ENCODE measurements at places on chromosomes 4 and X.

DNA sequence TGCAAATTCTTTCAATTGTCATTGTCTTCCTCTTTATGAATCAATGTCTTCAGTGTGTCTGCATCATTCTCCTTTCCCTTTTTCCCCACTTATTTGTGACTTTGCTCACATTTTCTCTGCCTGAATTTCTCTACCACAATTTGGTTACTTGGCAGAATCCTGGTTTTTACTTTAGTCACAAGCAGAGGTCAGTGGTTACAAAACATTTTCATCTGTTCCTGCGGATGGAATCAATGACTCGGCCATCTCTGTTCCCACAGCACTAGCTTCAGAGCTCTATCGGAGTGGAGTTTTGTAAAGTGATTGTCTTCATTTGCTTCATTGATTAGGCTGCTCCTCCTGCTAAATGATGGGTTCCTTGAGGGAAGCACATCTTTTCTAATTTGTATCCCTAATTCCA lies 501.3 kb upstream of the AADAT start:
- no peak for DNase-seq

DNA sequence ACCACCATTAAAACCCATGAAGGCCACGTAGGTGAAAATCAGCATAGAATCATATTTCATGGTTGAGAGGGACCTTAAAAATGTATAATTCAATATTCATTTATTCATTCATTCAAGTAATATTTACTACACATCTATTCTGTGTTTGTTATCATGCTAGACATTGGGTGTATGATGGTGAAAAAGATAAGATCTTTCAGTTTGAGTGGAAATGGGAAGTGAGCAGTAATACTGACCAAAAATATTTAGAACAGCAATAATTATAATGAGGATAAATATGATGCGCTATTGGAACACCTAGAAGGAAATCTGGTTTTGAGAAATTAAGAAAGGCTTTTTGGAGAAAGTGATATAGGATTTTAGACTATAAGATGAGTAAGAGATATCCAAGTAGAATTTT lies 28.0 kb downstream of the DKK2 start:
- DNase-seq, result no peak

DNA sequence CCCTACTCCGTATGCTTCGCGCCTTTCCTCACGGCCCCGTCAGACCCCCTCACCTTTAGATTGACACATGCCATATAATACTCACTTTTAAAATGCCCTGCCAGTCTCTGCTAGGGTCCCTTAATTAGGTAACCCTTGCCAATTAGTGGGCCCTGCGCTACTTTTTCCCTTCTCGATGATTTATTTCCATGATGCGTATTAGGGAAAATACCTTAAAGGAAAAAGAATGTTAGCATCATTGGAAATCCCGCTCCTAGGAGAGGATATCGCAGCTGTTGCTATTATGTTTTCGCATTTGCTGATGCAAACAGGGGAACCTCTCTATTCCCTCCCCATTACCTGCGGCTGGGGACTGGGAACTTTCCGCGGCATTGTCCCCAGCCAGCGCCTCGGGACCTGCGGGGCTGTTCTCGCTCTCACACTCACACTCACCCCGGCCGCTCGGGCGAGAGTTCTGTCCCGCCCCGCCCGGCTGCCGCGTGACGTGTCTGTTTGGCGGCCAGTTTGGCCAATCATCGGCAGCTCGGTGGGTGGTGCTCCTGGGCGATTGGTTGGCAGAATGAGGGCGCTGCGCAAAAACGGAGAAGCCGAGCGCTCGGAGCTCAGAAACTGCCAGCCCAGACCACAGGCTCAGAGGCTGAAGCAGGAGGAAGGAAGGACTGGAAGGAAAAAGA lies at the start of gene PCDH10:
PCDH10 (plus strand) TSS at position 605 of the 674 bp plus-strand sequence. CDS start 847 bp downstream, outside the sequence.
- no peak for DNase-seq

- no peak for DNase-seq
These were observed 305.4 kb downstream of the ARAP2 start for GRCh38 chr4:35938936-35939335.

DNA sequence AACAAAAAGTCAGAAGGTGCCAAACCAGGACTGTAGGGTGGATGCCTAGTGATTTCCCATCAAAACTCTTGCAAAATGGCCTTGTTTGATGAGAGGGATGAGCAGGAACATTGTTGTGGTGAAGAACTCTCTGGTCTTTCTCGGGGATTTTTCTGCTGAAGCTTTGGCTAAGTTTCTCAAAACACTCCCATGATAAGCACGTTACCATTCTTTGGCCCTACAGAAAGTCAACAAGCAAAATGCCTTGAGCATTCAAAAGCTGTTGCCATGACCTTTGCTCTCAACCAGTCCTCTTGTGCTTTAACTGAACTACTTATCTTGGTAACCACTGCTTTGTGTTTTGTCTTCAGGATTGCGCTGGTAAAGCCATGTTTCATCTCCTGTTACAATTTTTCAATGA lies 3.0 kb upstream of the SEC31A start:
- no peak for DNase-seq

DNA sequence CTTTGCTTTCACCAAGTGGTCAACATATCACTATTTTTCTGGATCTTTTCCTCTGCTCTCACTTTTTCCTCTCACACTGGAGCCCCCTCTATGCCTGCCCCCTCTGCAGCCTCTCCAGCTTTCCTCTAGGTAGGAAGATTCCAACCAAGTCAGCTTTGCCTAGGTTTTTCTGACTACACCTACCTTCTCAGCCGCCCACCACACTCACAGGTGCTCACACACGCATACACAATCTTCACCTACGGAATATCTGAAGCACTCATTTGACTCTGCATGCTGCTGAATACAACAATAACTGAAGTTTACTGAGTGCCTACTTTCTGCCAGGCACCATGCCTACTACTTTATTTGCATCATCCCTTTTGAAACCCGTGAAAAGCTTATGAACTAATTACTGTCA lies 328.0 kb downstream of the PPP3CA start:
- no peak for DNase-seq

- DNase-seq, result no peak
These were observed 1.1 kb downstream of the NFXL1 start for GRCh38 chr4:47913330-47913729.

DNA sequence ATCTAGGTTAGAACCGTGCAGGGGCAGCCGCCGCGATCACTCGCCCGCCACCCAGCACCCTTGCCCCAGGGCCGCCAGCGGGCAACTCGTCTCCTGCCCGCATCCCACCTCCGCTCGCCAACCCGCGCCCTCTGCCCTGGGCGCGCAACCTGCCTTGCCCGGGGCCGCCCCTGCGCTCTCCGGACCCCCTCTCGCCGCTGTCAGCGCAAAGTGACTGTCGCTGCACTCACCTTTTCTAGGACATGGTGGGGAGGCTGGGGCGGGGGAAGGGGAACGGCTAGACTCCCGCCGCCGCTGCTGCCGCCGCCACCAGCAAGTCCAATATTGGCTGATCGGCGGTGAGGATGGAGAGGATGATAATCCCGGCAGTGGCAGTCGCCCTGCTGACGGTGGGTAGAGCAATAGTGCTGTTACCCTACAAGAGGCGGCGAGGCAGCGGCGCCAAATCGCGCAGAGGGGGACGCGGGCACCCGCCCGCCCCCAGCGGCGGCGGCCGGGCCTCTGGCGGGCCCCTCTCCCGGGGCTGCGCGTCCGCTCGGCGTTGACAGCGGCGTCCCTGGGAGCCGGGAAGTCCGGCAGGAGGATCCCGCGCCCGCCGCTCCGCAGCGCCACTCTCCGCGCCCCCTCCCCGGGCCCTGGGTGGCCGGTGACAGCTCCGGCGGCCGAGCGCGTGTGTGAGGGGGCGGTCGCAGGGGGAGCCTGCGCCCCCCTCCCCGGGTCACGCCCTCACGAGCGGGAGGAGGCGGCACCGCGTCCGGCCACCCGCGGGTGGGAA lies 2.3 kb upstream of the NR3C2 start:
- peak; percentile 20 for DNase-seq

DNA sequence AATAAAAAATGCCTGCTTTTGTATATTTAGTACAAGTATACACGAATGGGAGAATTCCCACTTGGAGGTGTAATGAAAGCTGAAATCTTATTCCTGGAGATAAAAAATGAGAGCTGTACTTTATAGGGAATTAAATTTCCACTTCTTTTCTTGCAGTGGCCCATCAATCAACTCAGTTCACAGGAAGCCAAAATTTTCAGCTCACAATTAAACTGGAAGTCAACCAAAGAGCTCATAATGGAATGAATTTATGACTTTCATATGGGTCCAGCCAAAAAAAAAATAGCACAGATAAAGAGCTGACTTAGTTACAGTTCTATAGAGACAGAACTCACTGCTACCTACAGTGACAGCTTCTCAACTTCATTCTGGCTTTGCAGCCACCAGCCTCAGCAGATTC lies 115.2 kb upstream of the TBC1D9 start:
- DNase-seq, result no peak

GRCh38 chr4:48665555-48666186 lies 114.4 kb downstream of the FRYL start:
- no peak for DNase-seq

DNA sequence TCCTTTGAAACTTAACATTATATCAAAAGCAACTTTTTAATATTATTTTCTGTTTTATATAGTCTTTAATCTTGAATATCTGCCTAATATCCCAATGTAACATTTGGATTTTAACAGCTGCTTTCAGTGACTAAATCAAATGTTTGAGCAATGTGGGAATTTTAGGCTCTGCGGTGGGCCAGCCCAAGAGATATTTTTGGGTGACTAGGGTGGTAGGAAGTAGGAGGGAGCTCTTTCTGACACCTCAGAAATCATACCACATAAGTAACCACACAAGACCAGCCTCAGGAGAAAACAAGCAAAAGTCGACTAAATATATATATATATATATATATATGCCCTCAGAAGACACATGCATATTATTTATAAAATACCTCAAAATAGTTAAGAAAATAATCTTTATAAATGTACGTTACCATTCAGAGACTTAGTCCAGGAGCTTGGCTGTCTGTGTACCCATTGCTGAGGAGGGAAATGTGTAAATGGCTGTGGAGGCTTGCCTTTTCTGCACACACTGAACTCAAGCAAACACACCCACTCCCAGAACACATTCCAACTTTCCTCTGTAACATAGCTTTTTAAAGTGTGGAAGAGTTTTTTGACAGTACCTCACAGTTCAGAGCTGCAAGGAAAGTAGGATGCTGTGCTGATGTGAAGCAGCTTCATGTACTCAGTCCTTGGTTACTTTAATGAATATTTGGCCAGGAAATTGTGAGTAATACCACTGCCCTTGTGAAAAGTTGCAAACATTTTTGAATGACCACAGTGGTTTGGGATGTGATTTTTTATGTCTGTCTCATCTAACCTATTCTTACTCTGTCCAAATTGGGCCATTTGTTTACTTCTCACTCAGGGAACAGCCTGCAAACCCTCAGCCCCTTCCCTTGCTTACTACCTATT lies at the start of gene RTL3:
RTL3 (minus strand) TSS at position 484 of the 900 bp plus-strand sequence. CDS start 908 bp downstream, outside the sequence.
- DNase-seq, result no peak

DNA sequence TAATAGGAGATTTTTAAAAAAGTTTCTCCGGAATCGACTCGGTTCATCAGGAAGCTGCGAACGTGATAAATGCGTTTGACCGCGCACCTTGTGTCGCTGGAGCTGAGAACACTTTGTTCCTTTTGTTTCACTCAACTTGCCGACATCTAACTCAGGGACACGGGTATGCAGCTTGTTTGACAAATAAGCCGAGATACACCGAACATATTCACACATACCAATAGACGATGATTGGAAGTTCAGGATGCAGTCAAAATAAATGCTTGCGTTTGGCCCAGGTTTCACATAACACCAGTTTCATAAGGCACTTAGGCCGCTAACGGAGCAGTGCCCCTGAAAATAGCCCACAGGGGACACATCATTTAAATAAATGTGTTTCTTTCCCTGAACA lies 932 bp upstream of the SHISA3 start:
- DNase-seq, result no peak

GRCh38 chrX:39759526-39760224 lies 338.1 kb downstream of the BCOR start:
- DNase-seq, result no peak

DNA sequence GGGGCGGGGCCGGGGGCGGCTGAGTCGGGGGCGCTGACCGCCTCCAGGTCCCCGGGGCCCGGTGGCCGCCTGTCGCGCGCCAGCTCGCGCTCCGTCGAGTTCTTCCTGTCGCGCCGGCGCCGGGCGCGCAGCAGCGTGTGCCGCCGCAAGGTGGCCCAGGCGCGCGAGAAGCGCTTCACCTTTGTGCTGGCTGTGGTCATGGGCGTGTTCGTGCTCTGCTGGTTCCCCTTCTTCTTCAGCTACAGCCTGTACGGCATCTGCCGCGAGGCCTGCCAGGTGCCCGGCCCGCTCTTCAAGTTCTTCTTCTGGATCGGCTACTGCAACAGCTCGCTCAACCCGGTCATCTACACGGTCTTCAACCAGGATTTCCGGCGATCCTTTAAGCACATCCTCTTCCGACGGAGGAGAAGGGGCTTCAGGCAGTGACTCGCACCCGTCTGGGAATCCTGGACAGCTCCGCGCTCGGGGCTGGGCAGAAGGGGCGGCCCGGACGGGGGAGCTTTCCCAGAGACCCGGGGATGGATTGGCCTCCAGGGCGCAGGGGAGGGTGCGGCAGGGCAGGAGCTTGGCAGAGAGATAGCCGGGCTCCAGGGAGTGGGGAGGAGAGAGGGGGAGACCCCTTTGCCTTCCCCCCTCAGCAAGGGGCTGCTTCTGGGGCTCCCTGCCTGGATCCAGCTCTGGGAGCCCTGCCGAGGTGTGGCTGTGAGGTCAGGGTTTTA lies 1.5 kb downstream of the ADRA2C start:
- DNase-seq, result no peak

- DNase-seq, result no peak
These were observed 506.4 kb upstream of the PABPC4L start for GRCh38 chr4:134708026-134708425.

DNA sequence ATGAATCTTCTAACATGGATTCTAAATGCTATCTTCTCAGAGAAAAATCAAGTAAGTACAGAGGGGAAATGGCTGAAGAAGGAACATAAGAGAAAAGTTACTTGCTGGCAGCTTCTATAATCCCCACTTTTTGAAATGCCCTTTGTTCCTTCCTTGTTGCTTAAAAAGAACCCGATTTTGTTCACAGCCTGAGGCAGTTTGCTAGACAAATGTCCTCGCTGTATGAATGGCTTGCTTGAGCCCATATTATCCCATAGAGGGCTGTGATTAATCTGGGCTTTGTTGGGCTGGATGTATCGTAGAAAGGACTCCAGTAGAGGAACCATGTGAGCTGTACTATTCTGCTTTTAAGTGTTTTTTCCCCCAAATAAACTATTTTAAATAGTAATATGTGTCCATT lies 134.3 kb upstream of the FGF13 start:
- DNase-seq, result no peak

DNA sequence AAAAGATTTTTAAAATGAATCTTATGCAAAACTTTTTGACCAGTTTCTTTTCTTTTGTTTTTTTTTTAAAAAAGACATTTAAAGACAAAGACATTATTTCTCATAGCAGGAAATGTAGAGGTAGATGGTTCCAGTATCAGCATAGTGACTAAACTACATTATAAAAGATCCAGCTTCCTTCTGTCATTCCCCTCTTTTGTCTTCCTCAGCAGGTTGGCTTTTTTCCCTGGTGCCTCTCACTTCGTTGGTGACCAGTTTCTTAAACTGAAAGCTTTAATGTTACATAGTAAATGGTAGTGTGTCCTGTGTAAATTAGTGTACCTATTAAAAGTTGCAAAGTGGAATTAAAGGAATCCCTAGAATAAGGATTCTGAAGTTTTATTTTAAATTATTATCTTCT lies 36.1 kb downstream of the DCK start:
- DNase-seq, result no peak

GRCh38 chr4:8198906-8199593 lies at the start of gene SH3TC1:
TSS of gene SH3TC1 (plus strand) at chr4:8199290. CDS start at chr4:8205195, 5,905 bp downstream.
- peak; percentile 18 for DNase-seq

All from stimulated activated CD8-positive, alpha-beta memory T cell treated with anti-CD3 and anti-CD28 coated beads, Interleukin-7, amount 100 ng/mL, for 1 hour (primary cell).